Activated naive CD4-positive, alpha-beta T cell treated with anti-CD3 and anti-CD28 coated beads, Interleukin-2, amount 10 ng/mL, durations not matched to agents 5 hours and 36 hours (primary cell): ENCODE measurements at places on chromosomes 11 and 22. TPM values are rescaled to one million over a fixed set of nuclear protein-coding genes. Genes with fewer than 3 reads are reported as not detected.

ACCS gene
- 52.3 TPM for total RNA-seq

SNX32 gene
- 1.5 TPM for total RNA-seq

C11orf87 gene
- not detected for total RNA-seq

OR52I2 gene
- not detected for total RNA-seq

BUD13 gene
- total RNA-seq, result 30.5 TPM

TMEM25 gene
- total RNA-seq, result 11.3 TPM

TSGA10IP gene
- total RNA-seq, result not detected

PTPN5 gene
- not detected for total RNA-seq

NXPE2 gene
- not detected for total RNA-seq

SLC16A8 gene
- not detected for total RNA-seq

KCNK7 gene
- total RNA-seq, result 1.0 TPM

SHISAL1 gene
- not detected for total RNA-seq

VPS37C gene
- total RNA-seq, result 5.0 TPM

FGF4 gene
- total RNA-seq, result not detected

MPPED1 gene
- total RNA-seq, result not detected

GLYAT gene
- not detected for total RNA-seq

GPHA2 gene
- total RNA-seq, result not detected

TRPM5 gene
- total RNA-seq, result 0.05 TPM

ARHGAP20 gene
- total RNA-seq, result not detected

FLRT1 gene
- not detected for total RNA-seq

CSNK1E gene
- total RNA-seq, result 75.9 TPM

PHLDB1 gene
- total RNA-seq, result 0.26 TPM

TMPRSS4 gene
- not detected for total RNA-seq

IRAG1 gene
- total RNA-seq, result not detected

PPP1R14B gene
- total RNA-seq, result 98.0 TPM

NXPE4 gene
- not detected for total RNA-seq

NDUFV1 gene
- 196 TPM for total RNA-seq

HIRA gene
- 40.7 TPM for total RNA-seq

DLAT gene
- total RNA-seq, result 23.6 TPM

MMP27 gene
- not detected for total RNA-seq

OR52A1 gene
- total RNA-seq, result not detected

RAB38 gene
- 0.82 TPM for total RNA-seq

RBFOX2 gene
- total RNA-seq, result 0.60 TPM

BDNF gene
- total RNA-seq, result not detected

EFCAB6 gene
- total RNA-seq, result 0.19 TPM

OR10A3 gene
- total RNA-seq, result not detected

SYTL2 gene
- 61.8 TPM for total RNA-seq

CD3D gene
- 471 TPM for total RNA-seq

MLC1 gene
- total RNA-seq, result 0.43 TPM

TENM4 gene
- total RNA-seq, result not detected

SOX6 gene
- total RNA-seq, result 0.28 TPM

STK33 gene
- total RNA-seq, result 0.53 TPM

MMP12 gene
- total RNA-seq, result not detected

CSF2RB gene
- 0.58 TPM for total RNA-seq

OR8H1 gene
- not detected for total RNA-seq

GTSE1 gene
- 64.7 TPM for total RNA-seq

GGTLC2 gene
- total RNA-seq, result not detected

P2RY6 gene
- total RNA-seq, result not detected

OR4X1 gene
- total RNA-seq, result not detected

MRE11 gene
- total RNA-seq, result 30.8 TPM

PGA3 gene
- not detected for total RNA-seq

HTR3B gene
- not detected for total RNA-seq

ANGPTL5 gene
- not detected for total RNA-seq

BBOX1 gene
- not detected for total RNA-seq

TNNI2 gene
- total RNA-seq, result not detected

AGBL2 gene
- total RNA-seq, result 6.5 TPM

DSCAML1 gene
- not detected for total RNA-seq

MAPK11 gene
- 8.9 TPM for total RNA-seq

OR8D4 gene
- total RNA-seq, result not detected
